ENCODE measurements at places on chromosomes 1 and 21. TPM values are rescaled to one million over a fixed set of nuclear protein-coding genes. Genes with fewer than 3 reads are reported as not detected.

- DNase-seq = no peak
These were observed 6.0 kb downstream of the FNBP1L start for GRCh38 chr1:93453911-93454310.

DNA sequence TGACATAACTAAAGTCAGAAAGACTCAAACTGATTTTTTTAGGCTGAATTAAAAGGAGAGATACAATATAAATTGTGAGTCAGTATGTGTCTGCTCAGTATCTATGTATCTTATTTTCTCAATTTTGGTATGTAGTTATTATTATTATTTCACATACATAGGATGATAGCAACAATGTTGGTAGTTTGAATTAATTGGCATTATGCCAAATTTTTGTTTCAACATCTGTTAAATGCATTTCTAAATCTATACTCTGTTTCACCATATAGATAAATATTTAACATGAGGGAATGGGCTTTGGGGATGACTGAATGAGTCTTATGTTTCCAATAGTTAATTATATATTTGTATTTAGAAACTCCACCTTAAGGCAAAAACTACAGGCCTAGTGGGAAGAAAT lies 12.6 kb upstream of the HMCN1 start:
- DNase-seq = no peak

DNA sequence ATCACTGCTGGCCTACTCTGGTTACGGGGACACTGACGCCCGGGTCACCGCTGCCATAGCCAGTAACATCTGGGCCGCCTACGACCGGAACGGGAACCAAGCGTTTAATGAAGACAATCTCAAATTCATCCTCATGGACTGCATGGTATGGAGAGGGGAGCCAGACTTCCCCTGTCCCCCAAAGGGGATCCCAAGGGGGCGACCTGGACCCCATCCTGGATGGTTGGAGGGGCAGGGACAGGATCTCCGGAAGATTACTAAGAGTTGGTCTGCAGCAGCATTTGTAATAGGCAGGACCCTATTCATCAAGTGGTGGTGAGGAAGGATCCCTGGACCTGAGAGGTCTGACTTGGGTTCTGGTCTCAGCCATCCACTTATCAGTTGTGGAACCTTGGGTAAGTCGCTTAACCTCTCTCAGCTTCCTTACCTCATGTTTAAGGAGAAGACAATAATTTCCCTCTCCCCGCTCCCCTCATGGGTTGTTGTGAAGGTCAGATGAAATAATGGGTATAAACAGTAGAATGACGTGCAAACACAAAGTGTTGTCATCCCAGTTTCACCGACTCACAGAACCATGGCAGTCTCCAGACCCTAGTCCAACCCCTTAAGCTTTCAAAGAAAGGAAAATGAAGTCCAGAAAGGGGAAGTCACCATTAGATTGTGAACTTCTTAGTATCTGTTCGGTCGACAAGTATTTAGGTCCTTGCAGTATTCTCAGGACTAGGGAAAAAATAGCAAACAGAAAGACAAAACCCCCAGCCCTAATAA lies 883 bp downstream of the LAMTOR2 start:
- DNase-seq = no peak

Gene NPL
- 4.0 TPM for total RNA-seq

DNA sequence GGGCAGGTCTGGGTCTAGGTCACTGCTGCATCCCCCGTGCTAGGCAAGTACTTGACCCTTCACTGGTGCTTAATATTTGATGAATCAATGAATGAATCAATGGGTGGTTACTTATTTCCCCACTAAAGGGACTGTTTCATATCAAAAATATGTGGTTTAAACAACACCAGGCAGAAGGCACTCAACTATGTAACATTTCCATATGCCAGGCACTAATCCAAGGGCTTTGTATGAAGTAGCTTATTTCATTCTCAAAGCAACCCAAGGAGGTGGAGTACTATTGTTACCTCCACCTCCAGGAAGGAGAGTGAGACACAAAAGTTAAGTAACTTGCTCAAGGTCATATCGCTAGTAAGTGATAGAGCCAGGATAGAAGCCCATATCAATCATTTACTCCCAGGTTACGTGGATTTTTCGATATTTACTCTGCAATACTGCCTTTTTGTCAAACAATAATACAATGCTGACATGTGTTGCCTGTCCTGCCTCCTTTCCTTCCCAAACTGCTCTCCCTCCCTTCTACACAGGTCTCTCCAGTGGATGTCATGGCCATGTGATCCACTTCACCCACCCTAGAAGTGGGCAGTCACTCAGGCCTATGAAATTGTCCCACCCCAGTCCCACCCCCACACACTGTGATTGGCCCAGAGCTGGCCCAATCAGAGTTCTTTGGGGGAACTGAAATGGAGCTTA lies 142.8 kb downstream of the ETS2 start:
- DNase-seq = no peak

Gene PROK1
- total RNA-seq = not detected

GRCh38 chr21:40683349-40683748 lies 163.6 kb downstream of the DSCAM start:
- DNase-seq = no peak

GRCh38 chr1:28278763-28279162 lies 19.4 kb downstream of the SESN2 start:
- no peak for DNase-seq

GRCh38 chr1:222053790-222054294 lies 312.0 kb upstream of the DUSP10 start:
- no peak for DNase-seq

Measured in dermis microvascular lymphatic vessel endothelial cell (primary cell).